ENCODE measurements at places on chromosomes 6 and 20.

- DNase-seq: no peak
Observed at GRCh38 chr20:62840244-62841197, 21.1 kb downstream of the TCFL5 start.

- no peak for DNase-seq
Observed at GRCh38 chr6:47321577-47321976, 11.9 kb upstream of the TNFRSF21 start.

GRCh38 chr6:15513801-15514711 lies 148.8 kb downstream of the DTNBP1 start:
- DNase-seq: no peak

GRCh38 chr6:4133941-4134838 lies 1.2 kb downstream of the ECI2 start:
- DNase-seq: no peak

DNA sequence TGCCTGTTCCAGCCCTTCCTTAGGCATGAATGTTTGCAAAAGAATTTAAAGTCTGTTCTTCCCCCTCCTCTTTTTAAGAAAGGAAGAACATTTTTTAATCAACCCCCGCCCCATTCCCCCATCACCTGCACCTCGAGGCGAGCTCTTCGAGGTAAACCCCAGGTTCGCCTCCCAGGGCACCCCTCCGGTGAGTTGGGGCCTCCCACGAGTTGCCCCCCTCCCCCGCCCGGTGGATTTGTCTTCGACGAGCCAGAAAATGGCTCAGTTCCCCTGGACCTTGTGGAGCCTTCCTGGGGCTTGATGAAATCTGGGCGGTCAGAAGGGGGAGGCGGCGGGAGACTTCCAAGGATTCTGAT lies 256 bp upstream of the OVOL2 start:
- DNase-seq: no peak

DNA sequence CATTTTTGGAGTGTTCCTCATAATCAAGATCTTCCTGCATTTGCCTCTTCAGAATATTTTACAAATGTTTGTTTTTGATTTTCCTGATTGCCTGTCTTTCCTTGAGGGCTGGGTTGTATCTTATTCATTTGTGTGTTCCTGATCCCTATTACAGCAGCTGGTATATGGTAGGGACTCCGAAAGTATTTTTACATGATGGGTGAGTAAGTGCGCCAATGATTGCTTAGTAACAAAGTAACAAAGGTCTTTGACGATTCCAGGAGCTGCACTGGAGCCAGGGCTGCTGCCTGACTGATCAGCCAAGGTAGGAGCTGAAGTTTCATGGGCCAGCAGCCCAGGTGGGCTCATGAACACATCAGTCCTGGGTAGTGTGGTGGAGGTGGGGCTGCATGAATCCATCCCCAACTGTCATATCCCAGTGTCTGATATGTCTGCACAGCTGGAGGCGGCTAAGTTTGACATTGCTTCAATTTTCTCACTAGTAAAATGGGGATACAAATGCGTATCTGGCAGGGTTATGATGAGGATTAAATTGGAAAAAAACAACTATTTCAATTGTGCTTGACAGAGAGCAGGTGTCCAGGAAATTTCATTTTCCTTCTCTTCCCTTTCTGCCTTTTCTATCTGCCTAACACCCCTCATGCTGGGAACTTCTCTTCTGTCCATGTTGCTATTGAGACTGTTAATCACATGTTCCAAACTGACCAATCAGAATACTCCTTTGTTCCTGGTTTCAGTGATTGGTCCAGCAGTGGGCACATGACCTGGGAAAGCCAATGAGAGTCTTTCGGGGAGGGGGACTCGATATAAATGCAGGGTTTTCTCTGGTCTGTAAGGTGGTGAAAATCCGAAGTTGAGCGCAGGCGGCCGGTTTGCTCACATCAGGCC lies 90.7 kb downstream of the CDH26 start:
- no peak for DNase-seq

DNA sequence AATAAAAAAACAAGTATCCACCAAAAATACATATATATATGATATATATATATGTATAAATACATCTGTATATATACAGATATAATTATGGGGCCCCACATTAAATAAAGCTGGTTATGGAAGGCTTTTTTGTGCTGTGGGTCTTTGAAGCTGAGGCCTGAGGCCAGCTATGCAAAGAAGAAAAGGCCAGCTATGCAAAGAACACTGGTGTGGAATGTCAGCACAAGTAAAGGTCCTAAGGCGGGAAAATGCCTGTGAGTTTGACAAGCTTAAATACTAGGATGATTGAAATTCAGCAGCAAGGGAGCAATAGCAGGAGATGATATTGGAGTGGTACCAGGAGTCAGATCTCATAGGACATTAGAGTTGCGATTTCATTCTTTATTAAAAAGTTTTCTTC lies 25.2 kb downstream of the ADGRF1 start:
- no peak for DNase-seq

DNA sequence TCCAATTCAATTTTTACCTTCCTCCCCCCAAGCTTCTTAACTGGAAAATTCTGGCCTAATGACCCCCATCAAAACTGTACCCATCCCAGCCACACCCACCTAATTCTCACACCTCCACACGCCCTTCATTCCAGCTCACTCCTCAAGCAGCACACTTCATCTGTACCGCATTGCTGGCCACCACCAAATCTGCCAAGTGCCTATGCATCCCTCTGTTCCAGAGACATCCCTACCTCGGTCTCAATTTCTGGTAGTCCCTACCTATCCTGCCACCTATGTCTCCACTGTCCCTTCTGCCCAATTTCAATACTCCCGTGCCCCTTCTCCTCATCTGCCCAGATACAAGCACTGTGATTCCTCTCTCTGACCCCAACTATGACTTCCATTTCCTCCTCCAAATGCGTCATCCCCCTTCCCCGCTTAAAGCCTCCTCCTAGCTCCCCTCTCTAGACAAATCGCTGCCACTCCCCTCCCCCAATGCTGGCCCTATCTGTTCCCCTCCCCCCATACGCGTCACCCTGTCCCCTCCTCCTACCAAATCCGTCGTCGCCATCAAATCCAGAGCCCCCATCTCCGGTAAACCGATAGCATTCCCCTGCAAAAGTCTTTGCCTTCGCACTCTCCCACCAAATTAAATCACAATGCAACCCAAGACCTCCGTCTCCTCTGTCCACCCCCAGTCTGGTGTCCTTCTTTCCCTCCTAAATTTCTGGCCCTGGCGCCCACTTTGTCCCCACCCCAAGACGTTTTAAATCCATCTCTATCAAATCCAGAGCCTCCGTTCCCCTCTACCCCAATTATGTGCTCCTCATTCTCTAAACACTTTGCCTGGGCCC lies 1.2 kb downstream of the MTCH1 start:
- DNase-seq: no peak

- DNase-seq: peak; percentile 42
Observed at GRCh38 chr6:73030791-73031782, 194.2 kb downstream of the KHDC1L start.

- DNase-seq: no peak
Observed at GRCh38 chr20:22946596-22946995, 88.5 kb upstream of the SSTR4 start.

GRCh38 chr6:33278810-33279209 lies 1.9 kb downstream of the B3GALT4 start:
- DNase-seq: no peak

- no peak for DNase-seq
Observed at GRCh38 chr20:9476174-9476573, 38.2 kb upstream of the LAMP5 start.

GRCh38 chr6:126017668-126018067 lies 31.3 kb downstream of the TRMT11 start:
- DNase-seq: no peak

- DNase-seq: peak; percentile 85
Observed at GRCh38 chr20:33674294-33675135, at the start of gene NECAB3. NECAB3 (minus strand) TSS chr20:33674428; CDS start chr20:33674352, 76 bp downstream.

- DNase-seq: no peak
Observed at GRCh38 chr6:158061709-158062461, 80.2 kb downstream of the SYNJ2 start.

DNA sequence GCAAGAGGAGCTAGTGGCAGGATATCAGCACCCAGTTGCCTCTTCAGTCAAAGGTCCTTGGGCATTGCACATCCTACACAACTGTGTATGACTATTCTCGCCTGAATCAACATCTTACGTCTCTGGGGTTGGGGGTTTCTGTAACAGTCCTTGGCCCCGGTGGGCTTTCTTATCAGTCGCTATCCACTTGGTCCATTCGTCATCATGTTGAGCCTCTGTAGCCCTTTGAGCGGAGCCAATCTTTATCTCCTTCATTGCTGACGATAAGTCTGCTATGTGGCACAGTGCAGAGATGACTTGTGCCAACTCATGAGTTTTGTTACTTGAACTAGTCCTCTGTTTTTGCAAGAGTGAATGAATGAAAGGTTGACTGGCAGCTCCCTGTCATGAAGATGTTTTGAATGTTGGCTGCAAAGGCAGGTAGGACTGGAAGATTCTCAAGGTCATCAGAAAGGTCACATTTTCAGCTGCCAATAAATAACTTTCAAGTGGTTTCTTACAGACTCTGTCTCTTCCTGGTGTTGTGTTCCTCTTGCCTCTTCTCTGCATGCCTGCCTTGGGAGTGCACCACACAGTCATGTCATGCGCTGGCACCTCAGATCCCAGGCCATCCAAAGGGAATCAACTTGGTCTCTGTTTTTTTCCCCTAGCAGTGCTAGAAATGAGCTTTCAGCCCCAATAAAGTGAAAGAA lies 238.9 kb downstream of the SLC24A3 start:
- DNase-seq: no peak

DNA sequence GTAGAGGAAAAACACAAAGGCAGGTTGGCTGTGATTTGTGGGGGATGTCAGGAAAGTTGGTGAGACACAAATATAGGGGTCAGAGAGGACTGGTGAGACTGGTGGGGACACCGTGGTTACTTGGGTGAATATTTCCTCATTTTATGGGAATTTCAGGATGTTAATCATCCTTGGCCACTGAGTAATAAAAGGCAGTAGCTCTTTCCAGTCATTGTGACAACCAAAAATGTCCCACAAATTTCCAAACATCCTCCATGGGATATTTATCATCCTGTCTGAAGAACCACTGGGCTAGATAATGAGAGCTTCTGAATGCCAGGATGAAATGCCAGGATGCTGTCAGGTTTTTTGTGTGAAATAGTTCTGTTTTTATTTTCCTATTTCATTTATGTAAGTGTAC lies 374.1 kb downstream of the CD109 start:
- no peak for DNase-seq

DNA sequence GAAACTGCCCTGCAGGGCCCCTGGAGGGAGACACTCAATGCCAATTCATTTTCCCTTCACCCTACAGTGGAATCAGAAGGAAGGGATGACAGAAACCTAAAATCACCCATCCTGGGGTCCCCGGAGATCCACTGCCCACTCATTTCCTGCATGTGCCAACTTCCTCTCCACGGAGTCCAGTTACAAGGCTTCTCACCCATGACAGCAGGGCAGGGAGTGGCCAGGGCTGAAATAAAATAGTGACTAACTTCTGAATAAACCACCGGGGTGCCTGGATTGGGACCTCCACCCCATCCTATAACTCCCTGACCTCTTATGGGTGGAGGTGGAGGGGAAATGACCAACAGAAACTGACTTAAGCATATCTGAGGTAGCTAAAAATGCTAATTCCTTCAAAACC lies 362.3 kb downstream of the MAFB start:
- no peak for DNase-seq

GRCh38 chr6:5749016-5749650 lies 257.6 kb downstream of the NRN1 start:
- DNase-seq: no peak

DNA sequence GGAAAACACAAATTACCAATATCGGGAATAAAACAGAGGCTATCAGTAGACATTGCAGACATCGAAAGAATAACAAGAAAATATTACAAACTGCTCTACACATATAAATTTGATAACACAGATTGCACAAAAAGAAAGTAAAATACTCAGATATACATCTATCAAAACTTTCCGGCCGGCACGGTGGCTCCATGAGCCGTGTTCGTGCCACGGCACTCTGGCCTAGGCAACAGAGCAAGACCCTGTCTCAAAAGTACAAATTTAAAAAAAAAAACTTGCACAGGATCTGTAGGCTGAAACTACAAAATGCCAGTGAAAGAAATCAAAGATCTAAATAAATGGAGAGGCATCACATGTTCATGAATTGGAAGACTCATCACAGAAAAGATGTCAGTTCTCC lies 49.4 kb downstream of the SNX5 start:
- DNase-seq: no peak

DNA sequence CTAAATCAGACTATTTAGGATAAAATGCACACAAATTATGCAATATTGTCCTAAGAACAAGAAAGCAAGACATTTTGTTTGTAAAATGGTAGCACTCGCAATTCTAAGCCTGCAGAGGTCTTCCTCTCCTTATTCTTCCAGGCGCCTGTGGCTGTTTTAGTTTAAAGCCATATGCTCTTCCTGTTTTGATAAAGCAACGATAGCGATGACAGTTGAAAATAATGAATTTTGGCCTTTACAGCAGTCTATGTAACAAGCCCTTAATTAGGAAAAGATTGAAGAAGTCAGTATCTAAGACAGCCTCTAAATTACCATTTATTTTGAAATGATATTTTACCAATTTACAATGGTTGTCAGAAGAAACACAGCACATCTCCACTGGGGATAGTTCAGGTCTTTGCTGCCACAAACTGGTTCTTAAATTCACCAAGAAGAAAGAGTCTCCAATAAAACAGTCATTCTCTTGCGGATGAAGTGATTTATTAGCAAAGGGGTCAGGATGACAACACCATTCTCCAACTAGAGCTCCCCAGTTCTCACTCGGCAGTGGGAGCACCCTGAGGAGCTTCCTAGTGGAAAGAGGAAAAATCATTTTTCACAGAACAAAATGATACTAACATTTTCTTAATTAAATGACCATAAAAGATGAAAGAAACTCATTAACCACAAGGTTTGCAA lies 21.4 kb downstream of the UBE3D start:
- no peak for DNase-seq

DNA sequence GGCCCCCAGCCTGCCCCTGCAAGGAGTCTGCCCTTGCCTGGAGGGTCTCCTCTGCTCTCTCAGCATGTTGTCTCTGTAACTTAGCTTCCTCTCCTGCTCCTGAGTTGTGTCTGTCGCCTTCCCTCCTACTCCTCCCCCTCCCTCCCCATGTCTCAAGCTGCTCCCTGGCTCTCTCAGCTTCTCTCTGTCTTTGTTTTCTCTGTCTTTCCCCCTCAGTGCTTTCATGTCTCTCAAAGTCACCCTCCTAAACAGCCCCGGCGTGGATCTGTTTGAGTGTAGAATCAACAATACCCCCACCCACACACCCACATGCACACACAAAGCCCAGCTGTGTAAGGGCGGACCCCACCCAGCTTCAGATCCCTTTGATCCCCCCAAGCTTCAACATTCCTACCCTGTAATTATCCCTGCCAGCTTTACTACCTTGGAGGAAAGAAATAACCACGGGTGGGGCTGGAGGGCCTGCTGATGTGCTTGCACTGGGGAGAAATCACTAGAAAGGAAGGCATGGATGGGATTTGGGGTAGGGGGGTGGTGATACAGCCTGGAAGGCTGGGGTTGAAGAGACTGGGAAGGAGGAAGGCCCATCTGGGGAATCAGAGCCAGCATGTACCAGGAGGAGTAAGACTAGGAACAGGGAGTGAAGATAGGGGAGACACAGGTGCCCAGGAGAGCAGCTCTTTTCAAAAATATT lies 1.0 kb upstream of the LY6G6D start:
- DNase-seq: no peak

- DNase-seq: no peak
Observed at GRCh38 chr6:79869184-79869583, 78.2 kb downstream of the ELOVL4 start.

Measured in putamen (tissue), 1 donor.